T follicular helper cell (primary cell): ENCODE measurements at places on chromosomes 6 and 20.

DNA sequence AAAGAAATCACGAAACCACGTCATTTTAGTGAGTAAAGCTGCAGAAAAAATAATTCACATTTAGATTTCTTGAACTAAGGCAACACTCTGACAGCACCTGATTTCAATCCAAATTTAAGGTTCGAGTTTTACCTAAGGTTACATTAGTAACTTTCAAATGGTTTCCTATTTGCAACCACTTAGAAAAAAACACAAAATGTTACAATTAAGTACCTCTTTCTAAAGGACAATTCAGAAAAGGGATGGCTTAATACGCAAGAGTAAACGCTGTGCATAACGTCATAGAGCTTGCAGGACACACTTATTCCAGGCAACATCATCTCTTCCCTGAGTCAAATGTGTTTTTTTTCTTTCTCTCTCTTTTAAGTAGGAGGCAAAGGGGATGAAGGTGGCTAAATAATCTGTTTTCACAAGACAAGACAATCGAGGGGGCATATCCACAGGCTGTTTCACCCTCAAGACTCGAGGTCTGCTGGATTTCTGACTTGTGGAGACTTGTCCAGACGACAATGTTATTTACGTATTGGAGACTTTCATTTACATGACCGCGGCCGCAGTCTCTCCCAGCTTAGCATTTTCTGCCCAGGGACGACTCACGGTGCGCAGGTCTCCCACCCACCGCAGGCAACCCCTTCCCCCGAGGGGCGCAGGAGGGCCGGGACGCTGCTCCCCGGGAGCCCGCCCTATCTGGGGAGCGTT, 86.0 kb downstream of the SESN1 start:
- DNase-seq = peak; percentile 5

DNA sequence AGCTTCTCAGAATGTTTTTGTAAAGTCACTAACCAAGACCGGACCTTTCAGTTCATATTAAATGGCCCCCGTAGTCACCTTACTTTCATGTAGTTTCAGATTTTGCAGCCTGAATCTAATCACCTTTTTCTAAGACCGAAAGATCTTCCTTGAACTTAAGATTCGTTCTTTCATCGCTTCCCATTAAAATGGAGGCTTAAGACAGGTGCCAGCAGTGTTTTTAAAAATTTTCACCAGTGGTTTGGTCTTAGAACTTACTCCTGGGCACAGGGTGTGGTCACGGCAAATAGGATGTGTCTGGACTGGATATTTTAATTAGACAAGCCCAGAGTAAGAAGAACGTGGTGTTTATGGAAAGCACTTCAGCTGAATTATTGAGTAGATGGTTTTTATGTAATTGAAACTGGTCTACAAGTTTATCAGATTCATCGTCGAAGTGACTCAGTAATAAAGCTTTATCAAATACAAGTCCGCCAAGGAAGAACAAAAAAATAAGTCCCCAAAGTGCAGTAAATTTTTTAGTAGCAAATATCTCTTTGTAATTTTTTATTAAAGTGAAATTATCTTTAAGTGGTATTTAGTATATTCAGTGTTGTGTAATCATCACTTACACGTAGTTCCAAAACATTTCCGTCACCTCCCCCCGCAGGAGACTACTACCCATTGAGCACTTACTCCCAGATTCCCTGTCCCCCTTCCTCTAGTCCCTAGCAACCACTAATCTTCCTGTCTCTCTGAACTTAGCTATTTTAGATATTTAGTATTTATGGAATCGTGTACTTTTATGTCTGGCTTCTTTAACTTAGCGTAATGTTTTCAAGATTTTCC, 868 bp downstream of the SRSF3 start:
- DNase-seq = peak; percentile 25

- DNase-seq = no peak
Observed at GRCh38 chr6:131051341-131051740, 11.7 kb downstream of the EPB41L2 start.

DNA sequence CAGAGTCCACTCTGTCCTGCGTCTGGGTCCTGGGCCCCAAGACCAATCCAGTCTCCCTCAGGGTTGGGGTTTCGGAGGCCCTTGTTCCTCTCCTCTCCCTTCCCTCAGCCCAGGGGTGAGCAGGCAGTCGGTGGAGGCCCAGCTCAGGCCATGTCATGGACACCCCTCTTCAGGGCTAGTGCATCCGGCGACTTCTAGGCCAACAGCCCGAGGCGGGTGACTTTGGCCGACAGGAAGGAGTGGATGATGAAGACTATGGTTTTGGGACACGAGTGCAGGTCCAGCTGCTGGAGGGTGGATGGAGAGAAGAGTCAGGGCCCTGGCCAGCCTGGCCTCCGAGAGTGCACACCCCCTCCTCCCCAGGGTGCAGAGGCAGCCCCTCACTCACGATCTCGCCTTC, 7.0 kb upstream of the CDK5RAP1 start:
- DNase-seq = no peak

DNA sequence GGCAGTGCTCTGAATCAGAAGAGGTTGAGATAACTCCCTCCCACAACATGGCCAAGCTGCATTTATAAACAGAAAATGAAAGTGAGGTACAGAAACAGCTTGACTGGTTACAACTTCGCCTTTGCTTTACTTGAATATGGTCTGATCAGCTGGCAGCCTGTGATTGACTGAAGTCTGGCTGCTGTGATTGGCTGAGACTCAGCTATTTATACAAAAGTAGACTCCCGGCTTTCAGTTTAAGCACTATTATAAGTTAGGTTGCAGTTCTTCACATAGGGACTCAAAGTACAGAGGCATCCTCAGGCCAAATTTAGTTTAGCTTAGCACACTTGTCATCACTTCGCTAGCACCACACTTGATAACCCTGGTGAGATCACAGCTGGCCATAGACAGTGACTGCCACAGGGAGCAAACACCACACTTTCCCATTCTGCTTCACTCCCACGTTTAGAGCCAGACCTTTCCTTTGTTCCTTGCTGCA, 362.6 kb downstream of the EPM2A start:
- no peak for DNase-seq
